ENCODE measurements at places on chromosomes 7 and 10.

GRCh38 chr10:598415-599170 is 90.9 kb downstream of the DIP2C start:
- DNase-seq: no peak

GRCh38 chr10:85655411-85655810 is 711.2 kb downstream of the GRID1 start:
- no peak for DNase-seq

DNA sequence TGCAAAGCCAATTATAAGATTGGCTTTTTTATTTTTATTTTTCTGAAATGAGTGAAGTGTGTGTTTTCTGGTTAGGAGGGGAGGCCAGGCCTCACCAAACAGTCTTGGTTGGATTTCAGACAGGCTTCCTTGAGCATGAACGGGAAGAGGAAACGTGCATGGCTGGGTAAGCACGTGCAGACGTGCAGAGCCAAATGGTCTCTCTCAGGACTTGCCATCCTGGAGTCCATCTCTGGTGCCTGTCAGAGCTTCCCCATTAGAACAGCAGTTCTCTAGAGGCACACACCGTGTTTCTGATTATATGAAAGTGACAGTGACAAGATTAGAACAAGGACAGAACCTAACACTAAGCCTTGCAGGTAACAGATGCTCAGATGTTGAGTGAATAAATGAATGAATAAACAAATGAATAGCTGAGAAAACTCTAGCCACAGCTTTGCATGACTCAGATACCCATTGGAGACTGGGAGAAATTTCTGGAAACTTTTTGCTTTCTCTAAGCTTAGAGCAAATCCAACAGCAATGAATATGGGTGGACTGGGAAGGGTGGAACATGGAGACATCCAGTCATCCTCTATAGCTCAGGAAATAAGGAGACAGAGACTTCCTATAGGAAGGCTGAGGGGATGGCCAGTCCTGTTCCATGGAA is 11.8 kb upstream of the CALD1 start:
- no peak for DNase-seq

DNA sequence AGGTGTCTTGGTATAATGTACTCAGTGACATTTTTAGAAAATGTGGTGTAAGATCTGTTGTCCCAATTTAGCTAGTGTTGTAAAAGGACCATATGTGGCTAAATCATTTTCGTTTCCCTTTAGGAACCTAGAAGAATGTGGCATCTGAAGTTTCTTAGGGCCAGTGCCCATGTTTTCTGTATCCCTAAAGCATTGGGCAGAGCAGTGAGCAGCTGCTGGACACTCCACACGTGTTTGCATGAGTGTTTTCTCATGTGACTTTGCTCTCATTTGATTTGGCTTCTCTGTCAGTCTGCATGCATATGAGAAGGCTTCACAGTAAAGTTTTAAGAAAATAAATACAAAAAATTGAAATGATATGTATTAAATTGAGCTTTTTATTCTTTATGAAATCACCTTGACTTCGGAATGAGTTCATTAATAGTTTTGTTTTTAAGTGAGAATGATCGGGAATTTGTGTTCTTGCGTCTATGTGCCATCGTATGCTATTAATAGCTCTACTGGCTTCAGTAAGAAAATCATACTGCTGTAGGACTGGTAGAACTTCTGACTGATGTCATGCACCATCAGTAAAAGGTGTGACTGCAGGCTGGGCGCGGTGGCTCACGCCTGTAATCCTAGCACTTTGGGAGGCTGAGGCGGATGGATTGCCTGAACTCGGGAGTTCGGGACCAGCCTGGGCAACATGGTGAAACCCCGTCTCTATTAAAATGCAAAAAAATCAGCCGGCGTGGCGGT is 61.3 kb downstream of the RBM33 start:
- DNase-seq: no peak

GRCh38 chr10:114642729-114643128 is 15.3 kb downstream of the ABLIM1 start:
- DNase-seq: no peak
